ENCODE measurements at places on chromosomes 13 and 19.

DNA sequence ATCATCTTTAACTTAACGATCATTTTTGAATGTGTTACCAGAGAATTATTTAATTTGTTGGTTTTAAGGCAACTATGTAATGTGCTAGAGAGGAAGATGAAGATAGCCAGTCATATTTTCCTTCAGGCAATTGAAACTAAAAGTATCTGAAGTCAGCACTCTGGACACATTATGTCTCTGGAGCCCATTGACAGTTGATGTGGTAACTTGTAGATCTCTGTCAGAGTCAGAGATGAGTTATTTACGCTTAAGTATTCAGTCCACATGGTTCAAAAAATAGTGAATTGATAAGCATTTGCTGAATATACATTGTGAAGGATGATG lies 2.1 kb downstream of the ZMYM2 start:
- no peak for DNase-seq

DNA sequence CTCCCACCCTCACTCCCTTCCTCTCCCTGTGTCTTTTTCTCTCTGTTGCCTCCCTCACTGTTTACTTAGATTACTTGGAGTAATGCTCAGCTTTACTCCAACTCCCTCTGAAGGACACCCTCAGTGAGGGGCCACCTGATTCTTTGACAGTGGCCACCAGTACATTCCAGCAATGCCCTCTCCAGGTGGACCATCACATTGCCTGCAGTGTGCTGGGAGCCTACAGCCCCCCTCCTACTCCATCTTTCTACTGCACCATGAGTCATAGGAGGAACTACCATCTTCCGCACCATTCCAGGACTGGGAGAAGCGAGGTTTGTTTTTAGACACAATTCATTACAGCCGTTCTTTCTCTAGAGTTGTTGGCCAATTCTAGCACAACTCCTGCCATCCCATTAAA lies 96.6 kb upstream of the POSTN start:
- no peak for DNase-seq

DNA sequence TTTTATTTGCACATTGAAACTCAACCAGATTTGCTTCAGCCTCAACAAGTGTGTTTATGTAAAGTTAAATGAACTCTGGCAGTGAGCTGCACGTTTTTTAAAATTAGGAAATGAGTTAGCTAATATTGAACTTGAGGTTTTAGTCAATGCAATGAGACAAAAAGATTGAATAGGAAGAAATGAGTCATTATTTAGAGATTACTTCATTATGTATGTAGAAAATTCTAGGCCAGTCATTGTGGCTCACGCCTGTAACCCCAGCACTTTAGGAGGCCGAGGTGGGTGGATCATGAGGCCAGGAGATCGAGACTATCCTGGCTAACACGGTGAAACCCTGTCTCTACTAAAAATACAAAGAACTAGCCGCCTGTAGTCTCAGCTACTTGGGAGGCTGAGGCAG lies 22.8 kb upstream of the CD70 start:
- DNase-seq: peak; percentile 45

DNA sequence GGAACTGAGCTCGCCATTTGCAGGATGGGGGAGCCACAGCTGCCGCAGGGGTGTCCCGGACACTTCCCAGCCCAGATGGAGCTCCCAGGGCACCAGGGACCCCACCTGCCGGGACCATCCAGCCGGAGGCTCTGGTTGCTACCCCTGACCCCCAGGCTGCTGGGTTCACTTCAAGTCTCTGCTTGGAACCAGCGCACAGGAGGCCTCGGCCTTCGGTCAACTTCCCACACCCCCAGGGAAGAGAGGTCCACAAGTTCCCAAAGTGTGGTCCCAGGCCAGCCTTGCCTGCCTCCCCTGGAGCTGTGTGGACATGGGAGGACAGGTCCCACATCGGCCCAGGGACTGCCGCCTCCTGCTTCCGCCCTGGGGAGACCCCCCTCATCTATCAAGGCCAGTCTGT lies 117.0 kb downstream of the TEX29 start:
- DNase-seq: no peak

DNA sequence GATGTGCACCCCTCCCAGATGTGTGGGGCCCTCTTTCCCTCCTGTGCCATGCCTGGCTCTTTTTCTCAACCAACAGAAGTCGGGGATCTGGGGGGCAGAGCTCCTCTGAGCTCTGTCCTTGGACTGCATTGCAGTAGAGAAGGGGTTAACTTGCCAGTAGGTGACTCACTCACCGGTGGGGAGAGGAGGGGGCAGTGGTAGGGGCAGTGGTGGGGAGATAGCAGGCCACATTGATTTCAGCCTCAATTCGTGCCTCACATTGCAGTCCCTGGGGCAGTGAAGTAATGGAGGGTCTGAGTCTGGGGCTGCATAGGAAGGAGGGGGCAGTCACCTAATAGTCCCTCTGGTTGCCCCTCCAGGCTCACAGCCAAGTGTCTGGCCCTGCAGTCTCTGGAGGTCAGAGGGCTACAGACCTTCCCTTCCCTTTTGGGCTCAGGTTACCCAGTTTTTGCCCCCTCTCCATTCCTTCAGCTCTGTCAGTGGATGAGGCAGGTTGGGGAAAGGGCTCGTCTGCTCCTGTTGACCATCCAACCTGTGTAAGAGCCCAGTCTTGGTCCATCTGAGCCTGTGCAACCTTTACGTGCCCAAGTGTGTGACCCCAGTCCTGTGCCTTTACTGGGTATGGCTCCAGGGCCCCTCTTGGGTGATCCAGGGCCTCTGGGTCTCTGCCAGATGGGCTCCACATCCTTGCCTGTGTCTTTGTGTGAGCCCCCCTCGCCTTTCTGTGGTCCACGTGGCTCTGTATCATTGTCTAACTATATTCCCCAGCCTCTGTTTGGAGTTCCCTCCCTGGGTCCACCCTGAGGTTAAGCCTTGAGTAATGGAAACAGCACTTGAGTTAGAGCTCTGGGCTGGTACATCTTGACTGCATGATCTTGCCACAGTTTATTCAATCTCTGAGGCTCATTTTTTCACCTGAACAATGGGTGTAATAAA lies 13.0 kb downstream of the CIC start:
- DNase-seq: no peak

- no peak for DNase-seq
Observed at GRCh38 chr13:29105779-29106178, 285.6 kb downstream of the MTUS2 start.
